ENCODE measurements at places on chromosomes 3 and 15. TPM values are rescaled to one million over a fixed set of nuclear protein-coding genes. Genes with fewer than 3 reads are reported as not detected.

DNA sequence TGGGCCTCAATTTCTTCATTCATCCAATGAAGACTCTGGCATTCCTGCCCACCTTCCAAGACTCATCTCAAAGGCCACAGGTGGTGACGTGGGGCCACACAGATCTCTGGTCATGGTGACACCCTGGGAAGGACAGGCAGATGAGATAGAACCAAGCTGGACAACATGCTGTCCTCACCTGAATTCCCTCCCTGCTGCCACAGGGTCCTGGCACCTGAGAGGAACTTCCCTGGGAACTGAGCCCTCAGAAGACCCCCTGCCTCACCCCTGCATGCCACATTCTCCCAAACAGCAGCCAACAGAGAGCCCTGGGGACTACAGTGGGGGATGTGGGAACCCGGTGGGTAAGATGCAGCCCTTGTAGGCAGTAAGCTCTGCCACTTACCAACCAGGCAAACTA is 10.7 kb downstream of the KLF15 start:
- DNase-seq, result no peak

DNA sequence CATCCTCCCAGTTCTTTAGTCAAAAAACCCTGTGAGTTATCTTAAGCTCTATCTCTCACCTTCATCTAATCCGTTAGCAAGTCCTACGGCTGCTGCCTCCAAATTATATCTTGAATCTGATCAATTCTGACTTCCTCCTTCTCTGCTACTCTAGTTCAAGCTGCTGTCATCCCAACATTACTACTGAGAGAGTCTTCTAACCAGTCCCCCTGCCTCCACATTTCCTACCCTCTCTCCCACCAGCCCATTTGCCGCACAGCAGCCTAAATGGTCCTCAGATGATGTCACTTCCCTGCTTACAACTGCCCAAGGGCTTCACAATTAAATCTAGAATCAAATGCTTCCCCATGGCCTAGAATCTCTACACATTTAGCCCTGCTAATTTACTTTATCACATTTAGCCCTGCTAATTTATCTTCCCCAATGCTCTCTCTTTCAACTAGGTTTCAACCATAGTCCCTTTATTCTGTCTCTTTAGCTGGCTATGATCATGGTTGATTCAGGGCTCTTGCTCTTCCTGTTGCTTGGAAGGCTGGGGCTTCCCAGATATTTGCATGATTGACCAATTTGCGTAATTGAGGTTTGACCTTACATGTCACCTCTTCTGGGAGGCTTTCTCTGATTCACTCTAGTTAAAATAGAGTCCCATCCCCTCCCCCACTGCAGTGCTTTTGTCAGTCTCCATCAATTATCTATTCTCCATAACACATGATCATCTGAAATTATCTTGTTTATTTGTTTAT is 11.0 kb upstream of the ARL14 start:
- peak; percentile 86 for DNase-seq

GRCh38 chr15:41666353-41666920 is 6.2 kb downstream of the MGA start:
- peak; percentile 11 for DNase-seq

DNA sequence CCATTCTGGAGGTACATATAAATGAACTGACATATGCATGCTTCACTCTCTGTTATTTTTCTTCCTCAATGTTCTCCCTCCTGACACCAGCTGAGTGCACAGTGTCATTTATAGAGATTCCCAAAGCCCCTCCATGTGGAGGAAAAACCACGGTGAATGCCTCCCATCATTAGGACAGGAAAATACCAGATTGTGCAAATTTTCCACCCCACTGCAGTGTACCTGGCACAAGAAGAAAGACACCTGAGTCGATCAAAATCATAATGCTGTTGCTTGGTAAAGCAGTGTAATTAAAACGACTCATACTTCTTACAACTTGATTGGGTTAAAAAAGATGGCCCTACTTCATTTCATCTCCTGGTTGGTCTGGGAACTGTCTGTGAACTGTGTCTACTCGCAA is 290.6 kb downstream of the IL5RA start:
- no peak for DNase-seq

DNA sequence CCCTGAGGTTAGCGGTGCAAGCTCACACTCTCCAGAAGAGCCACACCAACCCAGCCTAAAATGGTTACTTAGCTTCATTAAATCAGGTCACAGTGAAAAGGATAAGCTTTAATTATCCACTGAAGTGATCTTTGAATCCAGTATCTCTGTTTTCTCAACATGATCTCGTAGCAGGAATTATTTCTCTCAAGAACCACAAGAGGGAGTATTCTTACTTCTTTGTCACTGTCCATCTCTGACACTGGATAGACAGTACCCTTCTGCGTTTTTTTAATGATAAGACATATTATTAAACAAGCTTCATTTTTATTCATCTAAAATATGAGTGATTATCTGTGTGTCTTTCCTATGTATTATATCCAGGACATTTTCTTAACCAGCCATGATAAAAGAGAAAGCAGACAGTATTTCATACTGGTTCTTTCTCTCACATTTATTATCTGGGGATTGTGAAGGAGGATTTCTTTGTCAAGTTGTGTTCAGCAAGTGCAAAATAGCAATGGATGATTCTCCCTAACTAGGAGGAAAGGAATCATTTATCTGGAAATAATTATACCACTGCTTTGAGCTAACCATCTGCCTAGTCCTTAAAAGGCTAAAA is 105.4 kb upstream of the CCDC54 start:
- DNase-seq, result peak; percentile 35

GRCh38 chr15:39177561-39177960 is 403.3 kb upstream of the THBS1 start:
- DNase-seq, result peak; percentile 100

DNA sequence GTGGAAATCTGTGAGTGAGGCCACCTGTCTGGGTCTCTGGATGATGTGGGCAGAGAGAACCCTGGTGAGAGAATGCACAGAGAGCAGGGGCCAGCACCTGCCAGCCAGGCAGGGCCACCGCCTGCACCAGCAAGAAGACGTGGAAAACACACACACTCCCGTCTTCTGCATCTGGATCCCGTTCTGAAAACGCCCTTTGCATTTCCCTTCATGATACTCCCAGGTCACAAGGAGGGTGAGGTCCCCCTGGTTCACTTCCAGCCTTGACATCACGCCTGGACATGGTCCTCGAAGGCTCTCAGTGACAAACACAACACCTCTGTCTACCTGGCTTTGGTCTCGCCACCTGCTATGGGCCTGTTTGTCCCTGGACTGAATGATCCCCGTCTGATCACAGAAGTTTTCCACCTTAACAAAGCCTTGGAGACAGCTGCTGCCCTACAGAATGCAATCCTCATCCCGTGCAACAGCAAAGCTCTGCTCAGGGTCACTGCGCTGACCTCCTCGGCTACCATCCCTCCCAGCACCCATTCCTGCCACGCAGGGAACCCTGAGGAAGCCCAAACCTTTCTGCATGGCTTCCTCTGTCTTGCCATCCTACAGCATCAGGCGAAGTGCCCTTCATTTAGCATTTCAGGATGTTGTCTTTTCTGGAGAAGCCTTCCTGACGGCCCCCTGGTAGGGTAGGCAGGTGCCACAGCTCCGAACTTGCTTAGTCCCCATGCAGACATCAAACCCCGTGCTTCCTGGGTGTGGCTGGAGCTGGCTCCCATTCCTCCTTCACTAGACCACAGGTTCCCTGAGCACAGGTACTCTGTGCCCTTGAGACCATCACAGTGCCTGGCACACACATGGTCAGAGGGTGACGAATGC is 122.5 kb downstream of the ATP10A start:
- DNase-seq, result no peak

- no peak for DNase-seq
These were observed 1532.5 kb upstream of the CADM2 start for GRCh38 chr3:83426300-83426699.

- no peak for DNase-seq
These were observed 146.1 kb downstream of the DPH6 start for GRCh38 chr15:35399901-35400300.

DNA sequence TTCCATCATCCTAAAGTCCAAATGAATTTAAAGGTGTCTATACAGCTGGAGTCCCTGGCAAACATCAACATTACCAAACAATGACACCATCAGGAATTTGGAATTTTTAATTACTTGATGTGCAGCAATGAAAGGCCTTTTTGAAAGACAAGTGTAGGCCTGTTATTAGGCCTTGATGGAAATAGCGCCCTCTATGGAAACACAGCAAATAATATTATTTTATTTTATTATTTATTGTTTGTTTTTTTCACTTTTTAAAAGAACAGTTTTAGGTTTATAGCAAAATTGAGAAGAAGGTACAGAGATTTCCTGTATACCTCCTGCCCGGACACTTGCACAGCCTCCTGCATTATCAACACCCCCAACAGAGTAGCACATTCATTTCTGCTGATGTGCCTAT is 18.1 kb upstream of the OR5AC2 start:
- DNase-seq, result no peak

DNA sequence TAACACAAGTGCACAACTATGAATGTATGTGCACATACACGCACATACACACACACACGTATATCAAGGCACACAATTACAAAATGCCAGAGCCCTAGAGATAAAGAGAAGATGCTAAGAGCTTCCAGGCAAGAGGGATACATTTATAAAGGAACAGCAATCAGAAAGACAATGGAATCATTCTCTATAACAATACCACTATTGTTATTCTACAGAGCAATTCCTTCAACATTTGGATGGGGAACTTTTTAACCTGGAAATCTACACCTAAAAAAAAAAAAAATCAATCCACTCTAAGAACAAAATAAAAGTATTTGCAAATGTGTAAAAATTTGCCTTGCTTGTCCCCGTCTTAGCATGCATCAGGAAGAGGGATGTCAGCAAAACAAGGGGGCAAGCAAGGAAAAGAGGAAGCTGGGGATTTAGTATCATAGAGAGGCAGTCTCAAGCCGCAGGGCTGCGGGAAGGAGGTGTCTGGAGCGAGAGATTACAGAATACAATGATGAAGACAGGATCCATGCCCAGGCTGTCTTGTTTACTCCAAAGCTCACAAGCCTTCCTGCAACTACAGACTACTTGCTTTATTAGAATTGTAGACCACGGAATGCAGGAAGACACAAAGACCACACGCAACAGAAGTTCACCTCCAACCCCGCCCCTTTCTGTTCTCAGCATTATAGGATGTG is 220.2 kb downstream of the NTRK3 start:
- no peak for DNase-seq

Gene SNRPN
- polyA plus RNA-seq, result 92.4 TPM

Data from mammary epithelial cell (primary cell).